MV-4-11 (cell line): ENCODE measurements at places on chromosomes 4 and X.

GRCh38 chr4:153034681-153035080, 98.6 kb downstream of the FHDC1 start:
- DNase-seq, result no peak

DNA sequence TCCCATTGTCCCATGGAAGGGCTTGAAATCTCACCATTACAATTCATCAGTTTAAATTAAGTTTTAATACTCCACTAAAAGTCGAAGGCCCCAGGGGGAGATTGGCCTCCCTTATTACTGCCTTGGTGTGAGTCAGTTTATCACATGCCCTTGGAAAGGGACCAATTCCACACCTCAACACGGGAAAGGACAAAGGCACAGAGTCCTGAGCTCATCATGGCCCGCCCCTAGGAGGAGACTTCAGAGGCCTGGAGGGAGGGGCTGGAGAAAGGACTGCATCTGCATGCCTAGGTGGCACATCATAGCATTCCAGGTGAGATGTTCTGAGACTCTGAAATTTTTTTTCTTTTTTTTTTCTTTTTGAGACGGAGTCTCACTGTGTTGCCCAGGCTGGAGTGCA, 2.8 kb upstream of the SEL1L3 start:
- no peak for DNase-seq

GRCh38 chr4:61866378-61867030, 666.4 kb downstream of the ADGRL3 start:
- DNase-seq, result no peak

DNA sequence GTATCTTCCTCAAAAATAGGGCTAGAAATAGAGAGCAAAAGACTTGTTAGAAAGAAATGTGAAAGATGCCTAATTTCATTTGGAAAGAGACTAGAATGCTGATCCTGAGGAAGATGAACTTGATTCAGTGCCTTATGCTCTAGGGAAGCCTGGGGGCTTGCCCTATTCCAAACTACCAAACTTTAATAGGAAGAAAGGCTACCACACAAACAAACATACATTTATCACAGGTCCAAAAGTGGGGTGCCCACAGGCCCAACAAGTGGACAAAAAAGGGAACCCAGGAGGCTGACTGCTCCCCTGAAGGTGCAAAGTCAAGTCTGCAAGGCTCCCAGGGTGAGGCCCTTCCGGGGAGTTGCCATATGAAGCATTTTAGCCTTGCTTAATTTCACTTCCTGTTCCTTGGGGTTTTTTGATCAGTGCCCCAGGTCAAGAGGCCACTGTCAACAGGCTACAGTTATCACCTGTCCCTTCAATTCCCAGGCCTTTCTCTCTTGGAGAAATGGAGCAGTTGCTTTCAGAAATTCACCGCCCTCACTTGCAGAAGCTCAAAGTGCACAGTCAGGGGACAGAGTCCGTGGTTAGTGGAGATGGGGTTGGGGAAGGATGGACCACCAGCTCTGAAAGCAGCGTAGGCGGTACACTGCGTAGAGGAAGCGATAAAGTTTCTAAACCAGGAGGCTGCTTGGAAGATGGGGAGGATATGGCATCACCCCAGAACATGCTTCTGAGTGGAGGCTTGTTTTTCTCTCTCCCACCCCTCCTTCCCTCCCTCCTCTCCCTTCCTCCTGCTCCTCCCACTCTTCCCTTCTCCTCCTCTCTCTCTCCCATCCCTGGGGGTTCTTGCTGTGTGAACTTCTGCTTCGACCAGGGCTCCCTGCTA, 36.4 kb downstream of the TMEM154 start:
- DNase-seq, result peak; percentile 93

DNA sequence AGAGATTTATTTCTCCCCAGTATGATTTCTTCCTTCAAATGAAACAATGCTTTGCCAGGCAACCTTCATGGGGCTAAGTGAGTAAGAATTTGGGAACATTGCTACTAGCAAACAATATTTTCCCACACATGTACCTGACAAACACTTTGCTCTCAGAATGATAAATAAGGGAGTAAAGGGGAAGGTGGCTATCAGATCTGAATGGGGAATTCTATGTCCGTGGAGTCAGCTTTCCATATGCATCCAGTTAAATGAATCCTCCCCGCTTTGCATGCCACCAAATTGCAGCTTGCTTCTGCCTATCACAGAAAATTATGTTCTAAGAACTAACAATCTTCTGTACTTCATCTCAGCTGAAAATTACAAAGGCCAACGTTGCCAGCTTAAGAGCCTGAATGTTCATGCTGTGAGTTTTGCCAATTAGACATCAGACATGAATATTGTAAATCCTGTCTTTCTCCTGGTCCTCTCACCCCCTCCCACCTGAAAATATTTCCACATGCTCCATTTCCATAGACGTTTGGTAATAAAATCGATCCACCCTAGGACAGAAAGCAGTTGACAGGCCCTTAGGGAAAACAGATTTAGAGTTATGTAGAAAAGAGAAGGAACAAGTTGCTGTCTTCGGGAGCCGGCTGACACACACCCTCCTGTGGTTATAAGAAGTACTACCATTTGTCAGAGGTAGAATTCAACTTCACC, 6.3 kb downstream of the MEPE start:
- DNase-seq, result peak; percentile 19

GRCh38 chrX:72142794-72143608, 11.3 kb upstream of the RTL5 start:
- peak; percentile 80 for DNase-seq

GRCh38 chrX:72299891-72300630, 5.7 kb downstream of the CITED1 start:
- DNase-seq, result no peak
